ENCODE measurements at places on chromosomes 3 and 15.

- DNase-seq: no peak
Measured at GRCh38 chr15:77476995-77477394, 56.3 kb downstream of the HMG20A start.

GRCh38 chr3:190291994-190292584 is 30.2 kb downstream of the CLDN1 start:
- no peak for DNase-seq

DNA sequence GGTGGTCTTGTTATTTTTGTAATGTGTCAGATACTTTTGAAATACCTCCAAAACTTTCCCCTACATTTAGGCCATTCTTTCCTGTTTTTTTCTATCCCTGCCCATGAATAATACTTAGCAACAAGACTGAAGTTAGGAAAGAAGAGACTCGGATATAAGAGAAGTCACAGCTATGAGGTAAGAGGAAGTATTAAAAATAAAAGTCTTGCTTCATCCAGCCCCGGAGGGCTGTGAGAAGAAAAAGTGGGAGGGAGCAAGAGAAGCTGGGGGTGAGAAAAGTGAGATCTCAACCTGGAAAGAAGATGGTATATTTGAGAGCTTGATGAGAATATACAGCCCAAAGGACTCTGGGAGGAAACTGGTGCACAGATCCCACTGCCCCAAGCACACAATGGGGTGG is 213.5 kb upstream of the CDIN1 start:
- DNase-seq: no peak

DNA sequence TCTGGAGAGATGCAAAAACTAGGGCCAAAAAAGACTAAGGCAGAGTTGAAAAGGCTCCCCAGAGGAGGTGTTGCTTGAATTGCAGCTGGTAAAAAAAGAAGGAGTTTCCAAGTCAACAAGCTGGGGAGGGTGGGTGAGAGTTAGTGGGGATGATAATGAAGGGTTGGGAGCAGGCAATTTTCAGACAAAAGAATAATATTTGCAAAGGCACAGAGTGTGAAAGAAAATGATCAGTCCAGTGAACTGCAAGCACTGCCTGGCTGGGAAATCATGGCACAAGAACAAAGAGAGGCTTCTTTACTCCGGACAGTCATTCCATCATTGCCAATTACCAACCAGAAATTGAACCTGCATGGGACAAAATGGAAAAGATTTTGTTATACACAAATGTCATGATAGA is 42.2 kb downstream of the C3orf85 start:
- no peak for DNase-seq

- no peak for DNase-seq
Measured at GRCh38 chr3:57738391-57738790, 17.7 kb upstream of the SLMAP start.

- DNase-seq: no peak
Measured at GRCh38 chr3:28860307-28860706, 420.6 kb upstream of the RBMS3 start.

DNA sequence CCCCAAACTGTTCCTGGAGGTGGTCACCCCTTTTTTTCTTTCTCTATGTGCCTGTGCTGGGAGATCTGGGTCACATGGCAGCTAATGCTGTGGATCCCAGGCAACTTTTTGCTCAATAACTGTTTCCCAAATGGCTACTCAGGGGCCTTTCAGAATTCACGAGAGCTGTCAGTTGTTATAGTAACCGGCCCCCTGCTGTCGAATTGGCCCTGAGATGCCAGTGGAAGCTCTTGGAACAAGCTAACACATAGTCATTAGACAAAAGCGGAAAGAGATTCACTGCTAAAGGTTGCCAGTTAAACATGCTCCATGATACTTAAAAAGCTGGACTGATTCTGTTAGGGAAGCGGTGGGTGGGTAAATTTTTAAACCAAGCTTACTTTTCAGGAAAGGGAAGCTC is 144.1 kb downstream of the FEZF2 start:
- no peak for DNase-seq

All from GM12878 (cell line).